ENCODE measurements at places on chromosomes 13 and 19. TPM values are rescaled to one million over a fixed set of nuclear protein-coding genes. Genes with fewer than 3 reads are reported as not detected.

Gene IL4I1
- 0.35 TPM for polyA plus RNA-seq

Gene NOTCH3
- polyA plus RNA-seq = 4.5 TPM

Gene IL17D
- polyA plus RNA-seq = 2.3 TPM

DNA sequence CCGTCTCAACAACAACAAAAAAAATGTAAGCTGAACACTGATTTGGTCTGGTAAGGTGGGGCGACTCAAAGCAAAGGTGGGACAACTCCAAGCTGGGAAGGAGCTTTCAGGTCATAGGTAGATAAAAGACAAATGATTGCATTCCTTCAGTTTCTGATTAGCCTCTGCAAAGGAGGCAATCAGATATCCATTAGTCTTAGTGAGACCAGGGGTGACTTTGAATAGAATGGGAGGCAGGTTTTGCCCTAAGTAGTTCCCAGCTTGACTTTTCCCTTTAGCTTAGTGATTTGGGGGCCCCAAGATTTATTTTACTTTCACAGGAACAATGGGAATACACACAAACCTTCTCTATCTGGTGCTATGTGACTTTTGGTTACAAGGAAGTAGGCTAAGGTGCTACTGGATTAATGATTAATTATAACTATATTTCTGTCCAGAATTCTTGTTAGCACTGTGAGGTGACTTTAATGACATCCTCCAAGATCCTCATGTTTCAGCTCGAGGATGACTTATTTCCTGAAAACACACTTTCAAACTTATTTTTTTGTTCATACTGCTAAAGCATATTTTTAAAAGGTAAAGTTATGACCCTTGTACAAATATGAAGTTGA, 10.6 kb upstream of the MTRF1 start:
- DNase-seq = no peak

GRCh38 chr13:108624979-108625378, 4.4 kb upstream of the MYO16 start:
- DNase-seq = no peak

- peak; percentile 41 for DNase-seq
These were observed 13.4 kb downstream of the TECR start for GRCh38 chr19:14542711-14543328.

DNA sequence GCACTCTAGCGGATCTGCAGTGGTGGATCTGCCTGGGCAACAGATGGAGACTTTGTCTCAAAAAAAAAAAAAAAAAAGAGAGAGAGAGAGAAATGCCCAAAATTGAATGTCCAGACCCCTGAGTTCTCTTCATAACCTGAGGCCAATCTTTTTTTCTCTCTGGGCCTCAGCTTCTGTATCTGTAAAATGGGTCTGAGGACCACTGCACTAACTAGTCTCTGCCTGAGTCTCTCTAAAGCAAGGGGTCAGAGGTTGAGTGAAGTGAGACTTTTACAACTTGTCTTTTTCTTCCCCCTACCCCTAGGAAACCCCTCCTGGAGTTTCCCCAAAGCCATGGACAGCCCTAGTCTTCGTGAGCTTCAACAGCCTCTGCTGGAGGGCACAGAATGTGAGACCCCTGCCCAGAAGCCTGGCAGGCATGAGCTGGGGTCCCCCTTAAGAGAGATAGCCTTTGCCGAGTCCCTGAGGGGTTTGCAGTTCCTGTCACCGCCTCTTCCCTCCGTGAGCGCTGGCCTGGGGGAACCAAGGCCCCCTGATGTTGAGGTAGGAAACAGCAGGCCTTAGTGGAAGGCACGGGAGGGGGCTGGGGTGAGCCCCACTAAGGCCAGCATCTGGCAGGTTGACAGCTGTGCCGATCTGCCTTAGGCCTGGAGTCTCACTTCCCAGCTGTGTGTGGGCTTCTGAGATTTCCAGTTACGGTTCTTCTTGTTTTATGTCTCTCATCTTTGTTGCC, 1.8 kb downstream of the TMEM91 start:
- peak; percentile 71 for DNase-seq

DNA sequence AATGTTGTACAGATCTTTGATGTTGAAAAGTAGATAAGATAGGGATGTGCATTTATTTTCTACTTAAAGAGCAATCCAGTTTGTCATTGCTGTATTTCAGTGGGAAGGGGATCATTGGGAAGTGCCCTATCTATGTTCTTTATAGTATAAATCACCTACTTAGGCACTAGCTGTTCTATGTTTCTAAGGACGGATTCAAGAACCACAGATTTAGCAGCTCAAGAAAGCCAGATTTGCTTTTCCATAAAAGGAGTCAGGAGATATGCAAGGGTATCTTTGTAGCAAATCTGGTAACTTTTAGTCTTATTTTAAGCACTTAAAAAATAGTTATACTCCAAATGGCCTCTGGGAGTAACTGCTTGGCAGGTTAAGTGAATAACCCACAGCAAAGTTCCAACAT, 23.7 kb downstream of the DCLK1 start:
- no peak for DNase-seq

- DNase-seq = no peak
These were observed 65.3 kb upstream of the RXFP2 start for GRCh38 chr13:31674051-31674450.

GRCh38 chr19:15025217-15025616, 24.1 kb upstream of the CASP14 start:
- DNase-seq = peak; percentile 33

DNA sequence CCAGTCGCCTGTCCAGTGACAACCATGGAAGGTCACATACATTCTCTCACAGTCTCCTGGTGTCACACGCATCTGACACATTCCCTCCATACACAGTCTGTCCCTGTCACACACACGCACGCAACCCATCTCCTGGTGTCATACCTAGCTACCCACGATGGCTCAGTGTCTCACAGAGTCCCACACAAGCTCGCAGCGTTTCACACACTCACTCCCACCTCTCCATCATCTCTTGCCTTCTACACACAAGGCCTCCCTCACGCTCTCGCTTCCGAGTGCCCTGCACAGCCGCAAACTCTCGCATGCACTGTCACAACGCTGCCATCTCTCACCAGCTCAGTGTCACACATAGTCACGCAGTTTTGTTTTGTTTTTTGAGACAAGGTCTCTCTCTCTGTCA, 1.2 kb upstream of the GNG8 start:
- no peak for DNase-seq

Measured in SK-N-SH (cell line).